ENCODE measurements at places on chromosomes 12 and 14. TPM values are rescaled to one million over a fixed set of nuclear protein-coding genes. Genes with fewer than 3 reads are reported as not detected.
A peak's percentile ranks its signal among the peaks of the same experiment; 100 is the strongest.

DNA sequence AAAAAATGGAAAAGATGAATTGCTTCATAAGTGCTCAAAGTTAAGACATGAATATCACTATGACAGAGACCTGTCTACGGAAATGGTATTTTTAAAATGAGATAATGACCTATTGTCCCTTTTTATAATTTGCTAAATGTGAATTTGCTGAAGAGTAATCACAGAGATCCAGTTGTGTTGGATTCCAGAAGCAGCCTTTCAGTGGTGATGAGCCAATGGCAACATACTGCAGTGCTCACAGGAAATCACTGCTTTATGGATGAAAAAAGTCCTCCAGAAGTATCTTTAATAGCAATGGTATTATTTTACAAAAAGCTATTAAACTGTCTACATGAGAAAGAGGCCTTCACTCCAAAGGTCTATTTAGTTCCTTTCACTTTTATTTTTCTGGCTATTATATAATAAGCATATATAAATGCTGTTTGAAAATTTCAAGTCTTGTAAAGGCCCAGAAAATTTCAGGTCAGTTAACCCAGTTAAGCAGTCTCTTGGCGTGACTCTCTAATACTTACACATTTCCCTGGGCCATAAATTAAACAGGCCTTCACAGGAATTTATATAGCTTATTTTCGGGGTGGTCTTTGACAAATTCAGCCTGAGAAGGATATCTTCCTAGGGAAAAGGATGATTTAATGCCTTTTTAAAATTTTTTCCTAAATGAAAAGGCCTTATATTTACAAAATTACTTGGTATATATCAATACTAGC, 55.4 kb downstream of the KCNJ8 start:
- no peak overlapping the region for H3K4me3 ChIP-seq
- H3K36me3 ChIP-seq: no peaks in the 10 kb centered on the region
- no peaks in the 10 kb centered on the region for H3K27me3 ChIP-seq
- DNase-seq: no peak
- H3K4me1 ChIP-seq: peaks cover 15% of the 10 kb centered on the region
- H3K27ac ChIP-seq: no peak overlapping the region

- peak overlapping the region; percentile 80 for H3K27ac ChIP-seq
- no peaks in the 10 kb centered on the region for H3K27me3 ChIP-seq
- H3K4me1 ChIP-seq: peaks cover 61% of the 10 kb centered on the region
- no peak for DNase-seq
- peaks cover 20% of the 10 kb centered on the region for H3K36me3 ChIP-seq
Observed at GRCh38 chr14:93952829-93953228, 23.5 kb downstream of the ASB2 start.

- H3K27ac ChIP-seq: no peak overlapping the region
- H3K4me3 ChIP-seq: no peak overlapping the region
- no peaks in the 10 kb centered on the region for H3K4me1 ChIP-seq
- H3K27me3 ChIP-seq: no peaks in the 10 kb centered on the region
- no peak for DNase-seq
Observed at GRCh38 chr14:24238123-24238522, 4.3 kb downstream of the TINF2 start.

DNA sequence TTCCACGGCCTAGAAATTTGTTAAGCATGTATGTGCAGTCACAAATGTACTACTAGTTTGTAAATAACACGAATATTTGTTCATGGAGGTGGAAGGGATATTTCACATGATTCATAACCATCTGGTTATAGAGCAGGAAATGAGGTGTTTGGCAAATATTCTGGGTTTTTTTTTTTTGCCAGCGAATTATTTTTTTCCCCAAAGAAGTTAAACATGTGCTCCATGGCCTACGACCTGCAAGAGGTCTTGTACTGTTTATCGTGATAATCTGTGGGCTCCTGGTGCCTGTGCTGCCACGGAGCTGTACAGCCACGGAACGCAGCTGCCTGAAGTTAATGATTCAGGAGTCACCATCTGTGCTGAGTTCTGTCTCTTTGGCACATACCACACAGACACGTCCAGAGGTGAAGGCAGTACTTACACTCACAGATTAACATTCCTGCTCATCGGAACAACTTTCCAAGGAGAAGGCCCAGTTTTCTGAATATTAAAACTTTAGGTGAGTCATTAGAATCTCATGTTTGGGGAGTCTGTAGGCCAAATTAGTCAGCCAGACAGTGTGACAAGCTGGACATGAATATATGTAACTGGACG, 156.3 kb downstream of the TMX1 start:
- H3K27ac ChIP-seq: peak overlapping the region; percentile 82
- no peaks in the 10 kb centered on the region for H3K36me3 ChIP-seq
- DNase-seq: peak; percentile 78
- H3K4me3 ChIP-seq: no peak overlapping the region
- H3K27me3 ChIP-seq: no peaks in the 10 kb centered on the region

GRCh38 chr12:14986449-14986848, 13.6 kb downstream of the PDE6H start:
- no peaks in the 10 kb centered on the region for H3K27me3 ChIP-seq
- no peaks in the 10 kb centered on the region for H3K36me3 ChIP-seq
- no peak overlapping the region for H3K4me3 ChIP-seq
- no peak overlapping the region for H3K27ac ChIP-seq

GRCh38 chr12:107131832-107132616, 38.7 kb upstream of the CRY1 start:
- no peaks in the 10 kb centered on the region for H3K27me3 ChIP-seq
- no peaks in the 10 kb centered on the region for H3K36me3 ChIP-seq
- H3K4me3 ChIP-seq: no peak overlapping the region
- H3K27ac ChIP-seq: no peak overlapping the region
- no peaks in the 10 kb centered on the region for H3K4me1 ChIP-seq
- no peak for DNase-seq

GRCh38 chr12:18923721-18924120, 185.8 kb downstream of the CAPZA3 start:
- DNase-seq: no peak
- H3K27me3 ChIP-seq: no peaks in the 10 kb centered on the region
- H3K36me3 ChIP-seq: no peaks in the 10 kb centered on the region
- no peaks in the 10 kb centered on the region for H3K4me1 ChIP-seq

DNA sequence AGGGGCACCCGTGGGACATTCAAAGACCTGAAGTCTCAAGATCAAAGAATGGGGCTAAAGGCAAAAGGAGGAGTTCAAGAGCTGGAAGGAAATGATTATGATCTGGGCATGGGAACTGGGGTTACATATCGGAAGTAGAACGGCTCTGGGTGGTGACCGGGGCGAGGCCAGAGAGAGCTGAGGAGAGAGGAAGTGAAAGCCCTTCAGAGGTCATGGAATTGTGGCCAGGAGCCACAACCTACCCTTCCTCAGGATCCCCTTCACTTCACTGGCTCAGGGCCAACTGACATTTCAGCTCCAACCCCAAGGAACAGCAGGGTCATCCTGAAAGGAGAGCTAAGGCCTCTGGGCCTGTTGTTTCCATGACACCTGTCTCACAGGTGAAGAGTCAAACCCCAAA, 57.8 kb downstream of the GALNT16 start:
- H3K4me3 ChIP-seq: no peak overlapping the region
- peaks cover 14% of the 10 kb centered on the region for H3K4me1 ChIP-seq
- H3K36me3 ChIP-seq: no peaks in the 10 kb centered on the region

DNA sequence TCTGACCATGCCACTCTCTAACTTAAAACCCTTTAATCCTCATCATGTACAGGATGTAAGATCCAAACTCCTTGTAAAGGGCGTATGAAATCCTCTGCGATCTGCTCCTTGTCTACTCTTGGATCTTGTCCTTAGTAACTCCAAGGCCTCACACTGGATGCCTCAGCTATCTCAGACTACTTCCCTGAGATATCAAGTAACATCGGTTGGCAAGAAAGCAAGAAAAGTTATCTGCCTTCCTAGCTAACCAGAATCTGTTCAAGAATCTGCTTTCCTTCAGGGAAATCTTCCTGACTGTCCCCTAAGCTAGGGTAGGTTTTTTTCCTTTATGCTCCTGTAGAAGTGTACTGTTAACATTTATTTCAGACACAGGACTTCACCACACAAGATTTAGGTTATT, 82.6 kb downstream of the TAOK3 start:
- H3K27ac ChIP-seq: no peak overlapping the region
- no peaks in the 10 kb centered on the region for H3K36me3 ChIP-seq
- no peak for DNase-seq
- H3K4me1 ChIP-seq: no peaks in the 10 kb centered on the region

DNA sequence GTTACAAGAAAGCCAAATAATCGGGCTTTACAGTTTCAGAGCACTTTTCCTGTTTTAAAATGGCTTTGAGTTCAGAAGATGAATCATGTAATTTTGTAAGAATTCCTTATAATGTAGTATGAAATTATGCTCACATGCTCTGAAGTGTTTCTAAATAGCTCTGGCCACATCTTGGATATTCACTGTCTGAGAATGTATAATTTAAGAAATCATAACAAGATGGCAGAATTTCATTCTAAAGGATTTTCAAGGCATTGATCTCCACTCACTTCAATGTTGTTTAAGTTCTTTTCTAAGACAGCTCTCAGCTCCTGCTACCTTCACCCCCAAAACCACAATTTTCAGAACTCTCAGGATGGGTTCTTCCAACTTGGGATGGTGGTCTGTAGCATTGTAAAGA, 180.1 kb downstream of the DACT1 start:
- H3K27me3 ChIP-seq: no peaks in the 10 kb centered on the region
- no peaks in the 10 kb centered on the region for H3K4me1 ChIP-seq
- DNase-seq: no peak
- no peak overlapping the region for H3K27ac ChIP-seq

DNA sequence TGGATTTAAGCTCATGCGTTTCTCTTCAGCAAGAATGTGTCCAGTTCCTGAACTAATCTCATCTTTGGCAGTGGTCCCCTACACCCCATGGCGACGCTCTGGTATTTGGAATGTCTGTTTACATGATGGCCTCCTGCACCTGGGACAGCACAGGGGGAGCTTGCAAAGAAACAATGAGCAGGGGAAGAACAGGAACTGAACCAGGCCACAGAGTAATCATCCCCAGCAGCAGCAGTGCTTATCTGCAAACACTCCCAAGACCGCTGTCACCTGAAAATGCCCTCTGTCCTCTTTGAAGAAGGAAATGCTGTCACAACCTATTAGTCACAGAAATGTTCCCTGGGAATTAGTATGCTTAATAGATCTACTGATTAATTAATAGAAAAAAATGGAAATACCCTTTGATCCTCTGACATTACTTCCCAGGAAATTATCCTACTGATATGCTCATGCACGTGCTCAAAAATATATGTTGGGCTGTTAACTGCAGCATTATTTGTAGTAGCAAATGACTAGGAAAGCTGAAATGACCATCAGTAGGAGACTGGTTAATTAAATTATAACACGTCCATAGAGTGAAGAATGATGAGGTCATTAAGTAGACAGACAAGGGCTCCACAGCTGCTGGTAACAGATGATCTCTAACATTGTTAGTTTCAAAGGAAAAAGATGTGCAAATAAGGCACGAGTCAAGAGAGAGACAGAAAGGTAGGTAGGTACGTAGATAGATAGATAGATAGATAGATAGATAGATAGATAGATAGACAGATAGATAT, 279.3 kb upstream of the FLRT2 start:
- H3K27me3 ChIP-seq: no peaks in the 10 kb centered on the region
- H3K36me3 ChIP-seq: no peaks in the 10 kb centered on the region
- DNase-seq: no peak
- no peaks in the 10 kb centered on the region for H3K4me1 ChIP-seq

DNA sequence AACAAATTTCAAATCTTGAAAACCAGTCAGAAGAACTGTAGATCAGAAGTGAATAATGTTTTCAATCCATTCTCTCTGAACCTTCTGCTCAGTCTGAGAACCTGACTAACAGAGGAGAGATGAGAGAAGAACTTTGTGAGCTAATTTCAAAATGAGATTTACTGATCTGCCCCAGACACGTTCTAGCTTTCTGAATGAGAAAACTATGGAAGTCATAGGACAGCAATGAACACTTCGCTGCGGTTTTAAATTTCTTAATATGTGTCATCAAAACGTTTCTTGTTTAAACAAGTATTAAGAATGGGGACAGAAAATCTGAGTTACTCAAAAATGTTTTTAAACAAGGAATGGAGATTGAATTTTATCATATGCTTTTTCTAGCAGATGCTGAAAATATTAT, 66.6 kb upstream of the FAR2 start:
- no peaks in the 10 kb centered on the region for H3K36me3 ChIP-seq
- no peak overlapping the region for H3K4me3 ChIP-seq
- H3K27me3 ChIP-seq: no peaks in the 10 kb centered on the region

DNA sequence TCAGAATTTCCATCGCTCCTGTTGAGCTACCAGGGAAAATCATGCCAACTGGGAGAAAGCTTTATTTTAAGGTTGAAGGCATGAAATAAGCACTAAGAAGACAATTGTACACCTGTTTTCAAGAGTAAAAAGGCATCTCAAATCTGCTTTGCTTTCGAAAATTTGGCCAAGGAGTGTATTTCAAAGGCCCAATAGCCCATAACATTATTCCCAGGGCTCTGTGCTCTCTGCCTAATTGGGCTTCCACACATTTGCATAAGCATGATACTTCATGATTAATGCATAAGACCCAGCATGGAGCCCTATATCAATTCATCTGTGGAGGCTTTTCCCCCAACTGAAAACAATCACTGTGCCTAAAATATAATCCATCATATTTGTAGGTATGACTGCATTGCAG, 258.5 kb downstream of the NOVA1 start:
- H3K27ac ChIP-seq: no peak overlapping the region
- no peak for DNase-seq
- no peak overlapping the region for H3K4me3 ChIP-seq
- H3K4me1 ChIP-seq: no peaks in the 10 kb centered on the region
- H3K27me3 ChIP-seq: no peaks in the 10 kb centered on the region

GRCh38 chr14:65686761-65687160, 274.2 kb downstream of the FUT8 start:
- H3K4me3 ChIP-seq: no peak overlapping the region
- no peaks in the 10 kb centered on the region for H3K27me3 ChIP-seq
- H3K4me1 ChIP-seq: no peaks in the 10 kb centered on the region
- no peak for DNase-seq

DNA sequence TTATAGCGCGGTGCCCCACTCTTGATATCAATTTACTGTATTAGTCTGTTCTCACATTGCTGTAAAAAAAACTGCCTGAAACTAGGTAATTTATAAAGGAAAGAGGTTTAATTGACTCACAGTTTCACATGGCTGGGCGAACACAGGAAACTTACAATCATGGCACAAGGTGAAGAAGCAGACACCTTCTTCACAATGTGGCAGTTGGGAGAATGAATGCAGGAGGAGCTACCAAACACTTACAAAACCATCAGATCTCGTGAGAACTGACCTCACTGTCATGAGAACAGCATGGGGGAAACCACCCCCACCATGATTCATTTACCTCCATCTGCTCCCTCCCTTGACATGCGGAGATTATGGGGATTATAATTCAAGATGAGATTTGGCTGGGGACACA, 42.3 kb downstream of the FBXO34 start:
- peaks cover 10% of the 10 kb centered on the region for H3K36me3 ChIP-seq
- H3K4me1 ChIP-seq: no peaks in the 10 kb centered on the region
- H3K27me3 ChIP-seq: no peaks in the 10 kb centered on the region
- H3K4me3 ChIP-seq: no peak overlapping the region
- no peak for DNase-seq
- H3K27ac ChIP-seq: no peak overlapping the region

OTX2 gene
- not detected for total RNA-seq

IRAK3 gene
- 9.4 TPM for total RNA-seq

COPS7A gene
- total RNA-seq: 51.3 TPM

OAS1 gene
- total RNA-seq: 9.6 TPM

GRIP1 gene
- 14.0 TPM for total RNA-seq

APOLD1 gene
- 13.9 TPM for total RNA-seq

All from sigmoid colon (tissue), 7 donors.